Caki2 (cell line): ENCODE measurements at places on chromosomes 16 and 17. TPM values are rescaled to one million over a fixed set of nuclear protein-coding genes. Genes with fewer than 3 reads are reported as not detected.
A peak's percentile ranks its signal among the peaks of the same experiment; 100 is the strongest.

The ADAM11 gene
- 0.14 and 0.51 TPM in 2 replicates for total RNA-seq

The CLEC18A gene
- not detected in 2 replicates for total RNA-seq

The CEP112 gene
- total RNA-seq: 2.8 and 4.5 TPM in 2 replicates

The IGFBP4 gene
- total RNA-seq: 198 and 232 TPM in 2 replicates

The DNAI2 gene
- not detected in 2 replicates for total RNA-seq

- no peak for DNase-seq
These were observed 21.7 kb downstream of the ACSF3 start for GRCh38 chr16:89115216-89115861.

GRCh38 chr17:28729950-28730330, 1.4 kb downstream of the NEK8 start:
- no peak for DNase-seq

DNA sequence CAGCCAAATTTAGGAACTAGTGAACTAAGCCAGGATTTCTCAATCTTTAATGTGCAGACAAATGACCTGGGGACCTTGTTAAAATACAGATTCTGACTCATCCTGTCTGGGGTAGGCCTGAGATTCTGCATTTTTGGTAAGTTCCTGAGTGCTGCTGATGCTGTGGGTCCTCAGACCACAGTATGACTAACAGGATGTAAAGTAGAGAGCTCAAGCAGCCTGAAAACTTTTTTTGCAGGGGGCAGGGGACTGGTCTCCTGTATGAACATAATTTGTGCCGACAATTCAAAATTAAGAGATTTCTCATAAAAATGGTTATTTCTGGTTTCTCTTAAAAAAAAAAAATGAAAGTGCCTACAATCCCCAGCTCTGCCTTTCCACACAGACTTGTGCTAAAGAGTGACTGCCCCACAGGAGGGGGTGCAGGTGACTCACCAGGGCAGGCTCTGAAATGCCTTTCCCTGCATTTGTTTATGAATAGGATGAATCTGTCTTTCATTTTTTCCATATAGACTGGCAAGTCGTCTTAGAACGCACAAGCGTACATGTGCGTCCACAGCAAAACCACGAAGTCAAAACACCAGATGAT, 271.5 kb downstream of the PHKB start:
- peak; percentile 12 for DNase-seq

DNA sequence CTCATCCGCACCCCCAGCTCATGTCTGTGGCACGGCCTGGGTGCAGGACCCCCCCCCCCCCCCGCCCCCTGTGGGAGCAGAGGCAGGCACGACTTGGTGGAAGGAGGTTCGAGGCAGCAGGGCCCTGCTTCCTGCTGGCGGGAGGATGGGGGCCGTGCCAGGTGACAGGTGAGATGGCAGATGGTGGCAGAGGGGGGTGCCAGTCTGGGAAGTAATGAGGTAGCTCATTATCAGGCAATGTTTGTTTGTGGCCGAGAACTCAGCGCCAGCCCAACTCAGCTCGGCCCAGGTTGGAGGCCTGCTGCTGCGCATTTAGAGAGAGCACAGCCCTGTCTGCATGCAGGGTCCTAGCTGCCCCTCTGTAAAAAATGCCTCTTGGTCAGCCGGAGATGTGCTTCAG, 40.1 kb upstream of the JPH3 start:
- DNase-seq: no peak

DNA sequence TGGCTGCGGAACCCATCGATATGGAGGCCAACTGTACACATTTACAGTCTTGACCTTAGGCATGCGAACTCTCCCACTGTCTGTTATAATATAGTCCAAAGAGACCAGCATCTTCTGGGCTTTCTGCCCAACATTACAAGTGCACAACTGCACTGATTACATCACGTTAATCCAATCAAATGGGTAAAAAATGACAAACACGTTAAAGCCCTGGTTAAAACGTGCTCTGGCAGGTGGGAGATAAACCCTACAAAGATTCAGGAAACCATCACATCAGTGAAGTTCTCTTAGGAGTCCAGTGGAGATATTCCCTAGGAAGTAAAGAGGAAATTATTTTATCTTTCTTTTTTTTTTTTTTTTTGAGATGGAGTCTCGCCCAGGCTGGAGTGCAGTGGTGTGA, 23.7 kb upstream of the XYLT2 start:
- DNase-seq: no peak

DNA sequence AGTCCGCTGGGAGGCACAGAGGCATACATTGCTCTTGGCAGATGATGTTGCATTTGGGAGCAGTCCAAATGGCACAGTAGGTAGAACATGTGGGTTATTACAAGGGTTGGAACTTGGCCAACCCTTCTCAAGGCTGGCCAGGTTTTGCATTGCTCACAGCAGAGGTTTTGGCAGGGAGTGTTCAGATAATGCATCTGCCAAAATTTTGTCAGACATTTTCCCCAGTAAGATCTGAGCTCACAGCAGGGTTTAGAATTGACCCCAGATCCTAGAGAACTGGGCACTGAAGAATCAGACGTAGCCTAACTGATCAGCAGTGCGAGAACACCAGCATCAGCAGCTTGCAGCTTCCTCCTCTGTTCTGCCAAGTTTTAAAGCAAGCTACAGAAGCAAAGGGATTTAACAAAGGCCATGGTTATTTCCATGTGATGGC, 468.8 kb upstream of the KIF2B start:
- no peak for DNase-seq

DNA sequence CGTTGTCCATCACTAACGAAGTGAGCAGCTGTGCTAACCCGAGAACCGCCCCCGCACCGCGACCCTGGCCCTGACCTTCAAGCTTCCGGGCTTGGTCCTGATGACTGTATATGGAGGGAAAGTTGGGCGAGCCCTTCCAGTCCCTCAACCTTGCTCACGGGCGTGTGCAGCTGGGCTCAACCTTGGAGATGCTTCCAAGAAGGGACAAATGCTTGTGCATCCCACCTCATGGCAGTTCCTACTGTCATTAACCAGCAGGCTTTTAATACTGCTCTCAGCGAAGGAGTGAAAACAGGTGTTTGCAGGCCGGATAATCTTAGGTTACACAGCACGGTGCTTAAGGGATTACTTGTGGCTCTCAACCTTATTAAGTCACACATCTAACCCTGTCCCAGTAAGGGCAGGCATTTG, 33.5 kb downstream of the SRL start:
- no peak for DNase-seq

- DNase-seq: no peak
These were observed 28.0 kb downstream of the PRKCB start for GRCh38 chr16:23863511-23864422.

GRCh38 chr16:82621781-82622180, 5.0 kb upstream of the CDH13 start:
- no peak for DNase-seq

DNA sequence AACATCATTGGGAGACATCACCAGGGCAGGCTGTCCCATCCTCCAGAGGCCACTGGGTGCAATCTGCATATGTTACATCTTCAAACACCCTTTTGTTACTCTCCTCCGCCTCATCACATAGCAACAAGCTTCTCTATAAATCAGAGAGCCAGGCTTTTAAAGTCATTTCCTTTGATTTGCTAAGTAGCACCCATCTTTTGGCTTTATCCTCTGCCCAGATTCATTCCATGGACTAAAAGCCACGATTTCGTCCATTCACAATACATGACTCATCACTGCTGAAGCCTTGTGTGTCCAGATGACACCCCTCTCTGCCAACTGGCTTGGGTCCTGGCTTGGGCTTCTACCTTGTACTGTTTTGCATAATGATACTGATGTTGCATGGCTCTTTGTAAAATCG, 2.0 kb upstream of the KRT38 start:
- DNase-seq: no peak

DNA sequence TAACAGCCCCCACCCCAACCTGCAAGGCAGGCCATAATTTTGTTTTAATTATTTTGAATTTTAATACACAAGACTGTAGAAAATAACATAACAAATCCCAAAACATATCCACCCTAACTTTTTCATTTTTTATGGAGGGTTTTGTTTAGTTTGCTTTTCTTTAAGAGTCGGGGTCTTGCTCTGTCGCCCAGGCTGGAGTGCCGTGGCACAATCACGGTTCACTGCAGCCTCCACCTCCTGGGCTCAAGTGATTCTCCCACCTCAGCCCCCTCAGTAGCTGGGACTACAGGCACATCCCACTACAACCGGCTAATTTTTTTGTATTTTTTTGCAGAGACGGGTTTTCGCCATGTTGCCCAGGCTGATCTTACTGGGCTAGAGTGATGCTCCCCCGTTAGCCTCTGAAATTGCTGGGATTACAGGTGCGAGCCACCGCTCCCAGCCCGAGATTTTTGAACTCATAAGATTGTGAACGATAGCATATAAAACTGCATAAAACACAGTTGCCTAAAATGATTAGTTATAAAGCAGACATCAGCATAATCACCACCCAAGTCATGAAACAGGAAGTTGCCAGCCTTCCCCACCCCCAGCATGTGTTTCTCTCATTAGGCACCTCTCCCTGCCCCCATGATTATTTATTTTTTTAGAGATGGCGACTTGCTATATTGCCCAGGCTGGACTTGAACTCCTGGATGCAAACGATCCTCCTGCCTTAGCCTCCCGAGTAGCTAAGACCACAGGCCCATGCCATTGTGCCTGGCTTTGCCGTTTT, 13.6 kb upstream of the DOC2B start:
- DNase-seq: no peak

DNA sequence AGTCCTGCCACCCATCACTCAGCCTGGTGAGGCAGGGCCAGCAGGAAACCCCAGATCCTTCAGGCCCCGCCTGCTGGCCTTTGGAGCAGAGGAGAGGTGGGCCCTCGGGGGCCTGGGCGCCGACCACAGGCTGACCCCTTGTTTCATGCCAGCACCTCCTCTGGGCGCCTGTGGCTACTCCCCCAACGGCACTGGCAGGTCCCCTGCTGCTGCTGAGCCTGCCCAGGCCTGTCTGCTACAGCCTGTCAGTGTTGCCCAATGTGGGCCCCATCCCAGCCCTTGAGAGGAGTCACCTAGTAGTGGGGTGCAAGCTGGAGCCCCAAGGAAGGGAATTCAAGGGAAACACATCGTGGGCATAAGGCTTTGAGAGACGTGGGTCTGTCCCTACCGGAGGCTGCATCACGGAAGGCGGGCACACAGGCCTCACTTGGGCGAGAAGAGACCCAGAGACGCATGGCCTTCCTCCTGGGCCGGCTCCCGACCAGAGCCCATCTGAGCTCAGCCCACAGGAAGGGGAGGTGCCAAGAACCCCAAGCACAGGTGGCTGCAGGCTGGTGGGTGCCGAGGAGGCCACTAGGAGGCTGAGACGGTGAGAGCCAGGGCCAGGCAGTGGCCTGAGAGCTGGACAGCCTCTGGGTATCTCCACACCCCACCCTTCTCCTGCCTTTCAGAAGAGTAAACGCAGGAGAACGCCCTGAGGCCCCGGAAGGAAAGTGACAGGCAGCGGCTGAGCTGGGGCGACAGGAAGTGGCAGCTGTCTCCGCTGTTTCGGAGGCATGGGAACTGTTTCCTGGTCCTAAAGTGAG, 8.0 kb upstream of the FASN start:
- peak; percentile 65 for DNase-seq

DNA sequence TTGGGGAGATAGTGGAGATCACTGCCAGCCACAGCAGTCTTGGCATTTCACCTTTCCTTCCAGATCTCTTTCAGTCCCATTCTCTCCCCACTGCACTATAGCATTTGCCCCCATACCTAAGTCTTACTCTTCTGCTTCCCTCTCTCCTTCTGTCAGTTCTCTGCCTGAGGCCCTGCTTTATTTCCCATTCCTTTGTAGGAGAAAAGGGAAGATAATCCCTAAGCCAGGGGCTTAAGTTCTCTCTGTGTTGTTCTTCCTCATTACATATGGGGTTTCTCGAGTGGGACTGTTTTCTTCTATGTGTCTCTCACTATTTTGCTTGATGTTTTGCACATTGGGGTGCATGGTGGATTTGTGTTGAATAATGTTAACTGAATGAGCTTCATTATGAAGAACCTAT, 6.4 kb downstream of the KDM6B start:
- DNase-seq: no peak

DNA sequence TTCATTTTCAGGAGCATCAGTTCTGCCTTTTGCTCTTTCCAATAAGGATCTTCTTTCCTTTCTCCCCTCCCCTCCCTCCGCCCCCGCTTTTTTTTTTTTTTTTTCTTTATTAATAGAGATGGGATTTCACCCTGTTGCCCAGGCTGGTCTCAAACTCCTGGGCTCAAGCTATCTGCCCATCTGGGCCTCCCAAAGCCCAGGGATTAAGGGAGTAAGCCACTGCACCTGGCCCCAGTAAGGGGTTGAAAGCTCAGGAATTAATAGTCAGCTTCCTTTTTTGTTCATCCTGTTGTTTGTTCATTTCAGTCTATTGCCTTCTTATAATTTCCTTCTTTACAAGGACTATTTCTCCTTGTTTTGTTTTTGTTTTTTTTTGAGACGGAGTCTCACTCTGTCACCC, 7.9 kb upstream of the C17orf58 start:
- no peak for DNase-seq
